Urothelium cell line (cell line): ENCODE measurements at places on chromosomes 6 and 20.
A peak's percentile ranks its signal among the peaks of the same experiment; 100 is the strongest.

DNA sequence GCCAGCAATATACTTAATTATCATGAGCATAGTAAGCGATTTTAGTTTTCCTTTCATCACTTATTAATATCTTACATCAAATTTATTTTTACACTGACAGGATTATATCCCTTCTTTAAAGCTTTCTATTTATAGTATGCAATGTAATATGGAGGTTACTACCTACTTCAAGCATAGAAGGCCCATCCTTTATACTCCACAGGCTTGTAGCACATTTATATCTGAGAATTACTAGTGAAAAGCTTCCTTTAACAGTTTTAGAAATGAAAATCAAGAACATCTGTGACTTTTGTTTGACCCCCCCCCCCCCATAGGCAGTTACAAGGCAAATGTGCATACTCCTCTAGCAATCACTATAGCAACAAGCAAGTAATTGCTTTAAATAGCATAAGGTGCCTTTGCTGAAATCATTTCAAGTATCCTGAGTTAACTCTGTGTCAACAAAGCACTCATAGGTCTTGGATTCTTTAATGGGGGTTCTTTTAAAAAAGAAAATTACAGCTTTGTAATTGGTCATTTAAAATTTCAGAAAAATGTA, 917.7 kb downstream of the PHF3 start:
- no peak for DNase-seq

DNA sequence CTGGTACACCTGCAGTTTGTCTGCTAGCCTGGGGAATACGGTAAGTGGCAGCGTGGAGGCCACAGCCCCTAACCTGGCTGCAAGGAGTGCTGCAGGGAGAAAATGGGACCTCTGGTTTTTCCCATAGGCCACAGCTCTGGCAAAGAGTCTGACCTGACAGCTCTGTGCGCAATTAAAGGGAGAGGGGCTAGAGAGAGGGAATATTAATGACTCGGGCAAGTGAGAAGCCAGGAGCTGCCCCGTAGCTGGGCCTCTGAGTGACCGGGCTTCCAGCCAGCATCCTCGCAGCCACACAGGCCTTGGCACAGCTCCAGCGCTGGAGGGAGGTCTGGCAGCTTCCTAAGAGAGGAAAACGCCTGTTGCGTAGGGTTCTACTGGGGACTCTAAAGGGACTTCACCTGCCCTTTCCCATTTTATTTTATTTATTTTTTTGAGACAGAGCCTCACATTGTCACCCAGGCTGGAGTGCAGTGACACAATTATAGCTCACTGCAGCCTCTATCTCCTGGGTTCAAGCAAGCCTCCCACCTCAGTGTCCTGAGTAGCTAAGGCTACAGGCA, 18.2 kb upstream of the OCSTAMP start:
- DNase-seq = peak; percentile 88

- no peak for DNase-seq
Measured at GRCh38 chr6:144162977-144163376, 12.7 kb downstream of the STX11 start.

GRCh38 chr6:122712448-122713137, 66.9 kb upstream of the FABP7 start:
- no peak for DNase-seq

- DNase-seq = peak; percentile 86
Measured at GRCh38 chr20:64101731-64102621, 5.4 kb downstream of the NPBWR2 start.

DNA sequence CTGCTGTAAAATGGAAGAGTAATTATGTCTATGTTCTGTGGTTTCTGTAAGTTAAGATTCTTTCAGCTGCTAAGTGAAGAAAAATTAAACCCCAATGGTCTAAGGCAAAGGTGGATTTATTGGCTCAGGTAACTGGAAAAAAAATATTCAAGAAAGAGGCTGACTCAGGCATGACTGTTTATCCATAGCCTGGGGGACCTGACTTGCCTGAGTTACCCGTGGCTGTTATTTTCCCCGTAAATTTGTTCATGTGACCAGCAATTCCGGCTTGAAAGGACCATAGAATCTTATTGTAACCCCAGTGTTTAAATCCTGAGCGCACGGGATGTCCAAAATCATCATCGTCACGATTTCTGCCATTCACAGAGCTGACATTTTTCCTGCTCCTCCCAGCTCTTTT, 32.3 kb upstream of the SULF2 start:
- no peak for DNase-seq

DNA sequence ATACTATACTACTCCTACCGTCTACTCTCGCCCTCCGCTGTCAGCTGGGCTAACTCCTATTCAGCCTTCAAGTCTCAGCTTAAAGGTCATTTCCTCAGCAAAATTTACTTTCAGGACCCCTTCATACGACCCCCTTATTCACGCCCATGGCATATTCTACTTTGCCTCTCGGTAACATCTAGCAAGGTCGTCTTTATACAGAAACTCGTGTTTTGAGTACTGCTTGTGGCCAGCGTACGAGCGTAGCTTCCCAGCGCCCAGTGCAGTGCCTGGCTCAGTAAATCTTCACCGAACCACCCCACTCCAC, 546 bp downstream of the CRNKL1 start:
- DNase-seq = no peak

GRCh38 chr6:170187669-170188566, 103.0 kb downstream of the DLL1 start:
- no peak for DNase-seq

GRCh38 chr20:33908336-33908735, 85.4 kb upstream of the RALY start:
- no peak for DNase-seq

GRCh38 chr6:155174576-155175211, 89.1 kb upstream of the CLDN20 start:
- peak; percentile 73 for DNase-seq

DNA sequence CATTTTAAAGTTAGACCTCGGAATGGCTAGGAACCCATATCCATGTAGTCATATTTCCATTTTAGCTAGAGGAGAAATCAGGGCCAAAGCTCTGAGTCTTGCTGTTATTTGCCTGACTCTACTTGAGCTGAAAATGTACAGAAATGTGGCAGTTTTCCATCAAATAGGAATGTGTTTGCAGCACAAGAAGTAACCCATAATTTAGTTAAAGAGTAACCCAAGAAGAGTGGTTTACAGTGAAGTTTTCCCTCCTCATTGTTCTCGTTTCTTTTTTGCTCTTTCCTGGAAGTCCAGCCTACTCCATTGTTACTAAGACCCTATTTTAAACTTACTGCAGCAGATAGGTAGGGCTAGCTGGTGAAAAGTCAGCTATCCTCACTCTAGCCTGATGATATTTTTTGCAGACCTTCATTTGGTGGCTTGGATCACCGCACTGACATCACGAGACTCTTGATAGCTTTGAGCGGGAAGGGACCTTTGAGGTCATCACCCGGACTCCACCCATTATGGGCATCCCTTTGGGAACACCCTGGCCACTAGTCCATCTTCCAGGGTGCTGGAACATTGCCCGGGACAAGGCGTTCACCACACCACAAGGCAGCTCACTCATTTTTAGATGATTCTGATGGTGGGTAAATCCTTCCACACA, 28.0 kb upstream of the ADGRF5 start:
- no peak for DNase-seq

GRCh38 chr6:56655996-56656395, 13.3 kb upstream of the DST start:
- no peak for DNase-seq

- DNase-seq = no peak
Measured at GRCh38 chr6:41054511-41054910, 1.5 kb downstream of the APOBEC2 start.

DNA sequence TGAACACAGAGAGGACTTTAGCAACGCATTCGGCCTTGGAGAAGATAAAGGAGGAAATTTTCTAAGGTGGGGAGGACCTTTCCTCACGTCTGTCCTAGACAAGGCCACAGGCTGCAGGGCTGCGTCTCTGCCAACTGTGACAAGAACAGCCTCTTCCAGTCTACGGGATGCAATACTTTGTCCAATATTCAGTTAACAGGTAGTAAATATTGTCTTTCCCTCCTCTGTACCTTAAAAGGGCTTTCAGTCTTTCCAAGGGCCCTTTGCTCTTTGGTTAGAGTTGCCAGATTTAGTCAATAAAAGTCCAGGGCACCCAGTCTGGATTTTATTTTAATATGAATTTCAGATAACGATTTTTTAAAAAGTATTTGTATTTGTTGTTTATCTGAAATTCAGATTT, 78.2 kb downstream of the ELOVL4 start:
- DNase-seq = no peak

DNA sequence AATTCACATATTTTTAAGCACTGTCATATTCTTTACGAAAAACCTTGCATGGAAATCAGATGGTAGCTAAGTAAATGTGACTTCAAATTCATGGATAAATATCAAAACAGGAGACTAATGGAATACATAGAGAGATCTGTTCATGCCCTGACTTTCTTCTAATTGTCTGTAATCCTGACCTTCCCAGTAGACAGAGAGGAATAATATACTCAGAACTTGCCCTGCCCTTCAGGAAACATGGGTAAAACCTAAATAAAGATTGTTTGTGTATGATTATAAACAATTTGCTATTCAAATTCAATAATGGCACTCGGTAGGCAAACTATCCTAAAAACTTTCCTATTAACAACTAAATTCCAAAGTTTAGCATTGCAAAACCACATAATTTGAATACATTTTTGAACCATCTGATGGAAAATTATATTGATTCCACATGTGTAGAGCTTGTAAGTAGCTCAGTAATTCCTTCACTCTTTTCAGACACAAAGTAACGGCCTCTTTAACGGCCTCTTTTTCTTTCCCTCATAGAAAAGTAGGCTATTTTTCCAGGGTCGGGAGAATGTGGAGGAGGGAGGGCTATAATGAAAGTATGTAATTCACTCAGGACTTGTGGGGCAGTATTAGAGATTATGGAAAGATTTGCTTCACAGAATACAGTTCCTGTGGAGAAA, 227.6 kb downstream of the ALDH8A1 start:
- DNase-seq = no peak

GRCh38 chr6:11653028-11653583, 115.6 kb downstream of the TMEM170B start:
- DNase-seq = peak; percentile 82

DNA sequence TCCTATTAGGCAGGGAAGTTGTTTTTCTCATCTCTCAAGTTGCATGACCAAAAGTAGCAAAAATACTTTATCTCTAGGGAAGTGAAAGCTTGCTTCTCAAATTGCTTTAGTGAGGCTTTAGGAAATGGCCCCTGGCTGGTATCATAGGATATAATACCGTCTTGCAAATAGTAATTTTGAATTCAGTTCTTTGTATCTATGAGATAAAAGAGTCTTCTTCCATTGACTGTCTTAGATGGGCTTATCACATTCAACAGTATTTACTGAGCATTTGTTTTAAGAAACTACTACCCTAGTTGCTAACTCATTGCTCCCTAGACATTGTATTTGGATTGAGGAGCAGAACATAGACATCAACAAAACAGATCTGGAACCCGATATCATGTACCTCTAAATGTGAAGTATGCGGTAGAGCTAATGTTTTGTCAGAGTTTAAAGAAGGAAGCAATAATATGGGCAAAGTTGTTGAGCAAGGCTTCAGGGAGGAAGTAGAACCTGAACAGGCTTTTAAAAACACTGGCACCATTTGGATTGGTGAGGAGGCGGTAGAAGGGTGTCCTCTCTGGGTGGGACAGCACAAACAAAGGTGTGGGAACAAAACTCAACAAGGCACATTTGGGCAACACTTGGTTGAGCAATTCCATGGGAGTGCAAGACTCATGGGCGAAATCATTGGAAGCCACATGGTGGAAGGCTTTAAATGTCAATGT, 101.5 kb downstream of the SGK1 start:
- DNase-seq = no peak

GRCh38 chr20:37511610-37512275, 9.3 kb upstream of the NNAT start:
- no peak for DNase-seq

DNA sequence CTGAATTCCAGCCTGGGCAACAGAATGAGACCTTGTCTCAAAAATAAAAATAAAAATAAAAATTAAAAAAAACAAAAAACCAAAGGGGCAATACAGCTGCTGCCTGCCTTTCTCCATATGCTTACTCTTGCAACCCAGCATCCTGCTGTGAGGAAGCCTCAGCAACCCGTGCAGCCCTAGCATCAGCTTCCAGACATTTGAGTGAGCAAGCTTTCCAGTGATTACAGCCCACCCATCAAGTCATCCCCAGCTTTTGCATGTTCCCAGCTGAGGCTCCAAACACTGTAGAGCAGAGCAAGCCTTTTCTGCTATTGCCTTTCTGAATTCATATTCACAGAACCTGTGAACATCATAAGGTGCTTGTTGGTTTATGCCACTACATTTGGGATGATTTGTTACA, 93.8 kb downstream of the SASH1 start:
- DNase-seq = no peak

GRCh38 chr20:23646106-23646873, 8.5 kb upstream of the CST3 start:
- no peak for DNase-seq

GRCh38 chr6:73236144-73236750, 11.0 kb upstream of the KHDC1L start:
- DNase-seq = peak; percentile 18

DNA sequence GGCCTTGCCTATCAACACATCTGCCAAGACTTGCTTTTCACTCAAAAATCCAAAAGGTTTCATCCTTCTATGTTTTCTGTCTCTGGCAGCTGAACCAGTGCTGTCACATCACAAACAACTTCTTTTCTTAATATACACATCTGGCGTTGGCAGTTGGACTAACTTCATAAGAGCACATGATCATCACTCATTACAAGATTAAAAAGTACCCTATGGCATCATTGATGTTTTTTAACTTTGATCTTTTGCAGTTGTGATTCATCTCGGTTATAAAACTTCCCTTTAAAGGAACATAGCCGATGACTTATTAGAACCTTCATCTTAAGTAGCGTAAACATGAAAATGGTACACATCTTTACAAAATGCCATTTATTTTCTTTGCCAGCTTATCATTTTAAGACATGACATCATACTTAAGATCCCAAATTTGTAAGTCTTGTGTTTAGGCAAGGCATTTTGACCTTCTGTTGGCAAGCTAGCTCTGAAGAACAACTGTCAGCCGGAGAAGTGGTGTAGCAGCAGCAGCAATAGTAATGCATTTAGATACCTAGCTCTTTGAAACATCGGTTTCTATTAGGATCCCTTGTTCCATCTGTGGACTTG, 64.2 kb upstream of the SUPT3H start:
- no peak for DNase-seq

DNA sequence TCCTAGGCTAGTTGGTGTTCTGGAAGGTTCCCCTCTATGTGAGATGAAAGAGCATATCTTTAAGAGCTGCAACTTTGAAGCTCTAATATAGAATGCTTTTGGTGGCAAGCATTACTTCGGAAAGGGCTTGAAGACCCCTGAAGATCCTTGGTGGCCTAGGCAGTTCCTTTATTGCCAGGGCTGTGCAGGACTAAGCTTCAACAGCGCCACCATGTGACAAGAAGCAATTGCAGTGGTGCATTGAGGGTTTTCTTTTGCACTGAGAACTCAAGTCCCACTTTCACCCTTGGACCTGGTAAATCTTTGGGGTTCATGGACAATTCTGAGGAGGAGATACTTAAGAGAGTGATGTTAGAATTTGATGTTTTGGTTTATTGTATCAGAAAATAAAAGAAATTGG, 237.4 kb upstream of the GMDS start:
- DNase-seq = no peak

- peak; percentile 47 for DNase-seq
Measured at GRCh38 chr6:17865243-17865642, 122.2 kb downstream of the KIF13A start.
